ENCODE measurements at places on chromosomes 3 and 15.
A peak's percentile ranks its signal among the peaks of the same experiment; 100 is the strongest.

- DNase-seq, result peak; percentile 20
Observed at GRCh38 chr3:121883507-121883906, 10.7 kb upstream of the SLC15A2 start.

DNA sequence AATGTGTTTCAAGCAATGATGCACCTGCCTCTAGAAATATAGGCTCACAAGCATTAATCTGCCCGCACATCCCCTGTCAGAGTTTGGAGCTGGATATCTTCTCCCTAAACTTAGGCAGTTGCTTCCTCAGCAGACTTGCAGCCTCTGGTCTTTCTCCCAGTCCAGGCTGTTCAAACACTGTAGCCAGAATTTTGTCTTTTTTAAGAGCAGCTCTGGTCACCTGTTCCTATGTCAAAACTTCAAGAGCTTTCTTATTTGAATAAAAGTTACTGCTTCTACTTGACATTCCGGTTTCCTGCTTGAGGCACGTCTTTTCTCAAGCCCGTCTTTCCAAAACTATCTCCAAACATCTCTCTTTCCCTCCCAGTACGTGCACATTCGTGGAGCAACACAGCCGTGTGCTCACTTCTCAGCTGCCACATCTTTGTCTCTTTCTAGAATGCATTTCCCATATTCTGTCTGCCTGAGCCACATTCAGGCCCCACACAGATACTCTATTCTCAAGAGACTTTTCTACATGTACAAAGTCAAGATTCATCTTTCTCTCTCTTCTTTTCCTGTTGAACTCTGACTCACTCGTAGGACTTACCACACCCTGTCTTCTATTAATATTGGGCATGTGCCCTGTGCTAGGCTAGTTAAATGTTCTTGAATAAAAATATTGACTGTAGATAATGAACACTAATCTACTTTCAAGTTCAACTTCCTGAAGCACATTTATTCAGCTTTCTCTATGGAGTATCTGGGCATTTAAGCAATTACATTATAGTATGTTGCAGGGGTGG is 307.7 kb upstream of the SOX2 start:
- DNase-seq, result no peak

DNA sequence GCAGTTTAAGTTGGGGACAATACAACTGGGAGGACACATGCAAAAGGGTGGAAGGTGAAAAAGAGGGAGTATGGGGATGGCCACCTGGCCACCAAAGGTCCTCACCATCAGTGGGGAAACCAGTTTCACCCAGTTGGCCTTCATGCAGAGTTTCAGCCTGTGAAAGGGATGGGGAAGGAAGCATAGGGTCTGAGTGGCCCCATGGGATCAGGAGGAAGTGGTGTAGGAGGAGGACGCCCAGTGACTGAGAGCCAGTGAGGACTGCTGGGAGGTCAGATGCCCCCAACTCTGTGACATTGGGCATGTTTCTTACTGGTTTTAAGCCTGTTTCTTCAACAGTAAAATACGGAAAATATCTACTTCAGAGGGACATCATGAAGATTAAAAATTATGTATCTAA is 16.3 kb downstream of the BCL2A1 start:
- DNase-seq, result no peak

GRCh38 chr3:32217339-32217738 is 21.1 kb upstream of the CMTM8 start:
- peak; percentile 19 for DNase-seq

GRCh38 chr3:1902416-1902815 is 196.2 kb upstream of the CNTN4 start:
- no peak for DNase-seq
